ENCODE measurements at places on chromosomes 4 and X. TPM values are rescaled to one million over a fixed set of nuclear protein-coding genes. Genes with fewer than 3 reads are reported as not detected.

GRCh38 chr4:89598602-89599001 lies 238.4 kb downstream of the SNCA start:
- no peak overlapping the region for H3K27ac ChIP-seq
- no peaks in the 10 kb centered on the region for H3K36me3 ChIP-seq
- DNase-seq = no peak

DNA sequence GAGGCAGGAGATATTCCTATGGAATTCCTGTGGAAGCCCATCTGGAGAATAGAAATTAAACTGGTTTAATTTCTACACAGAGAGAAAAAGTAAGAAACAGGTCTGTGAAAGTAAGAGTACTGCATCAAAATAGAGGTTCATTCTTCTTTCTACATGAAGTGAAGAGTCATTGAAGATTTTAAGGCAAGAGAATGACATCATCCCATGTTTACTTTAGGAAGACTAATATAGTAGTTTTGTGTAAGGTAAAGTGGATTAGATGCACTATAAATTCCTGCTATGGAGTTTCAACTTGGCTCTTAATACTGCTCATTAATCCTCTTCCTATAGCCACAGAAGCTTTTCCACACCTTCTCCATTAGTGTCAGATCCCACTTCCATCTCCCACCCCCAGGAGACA lies 47.6 kb downstream of the CNGA1 start:
- H3K27ac ChIP-seq = no peak overlapping the region
- no peak overlapping the region for H3K4me3 ChIP-seq
- no peaks in the 10 kb centered on the region for H3K27me3 ChIP-seq
- H3K36me3 ChIP-seq = no peaks in the 10 kb centered on the region

DNA sequence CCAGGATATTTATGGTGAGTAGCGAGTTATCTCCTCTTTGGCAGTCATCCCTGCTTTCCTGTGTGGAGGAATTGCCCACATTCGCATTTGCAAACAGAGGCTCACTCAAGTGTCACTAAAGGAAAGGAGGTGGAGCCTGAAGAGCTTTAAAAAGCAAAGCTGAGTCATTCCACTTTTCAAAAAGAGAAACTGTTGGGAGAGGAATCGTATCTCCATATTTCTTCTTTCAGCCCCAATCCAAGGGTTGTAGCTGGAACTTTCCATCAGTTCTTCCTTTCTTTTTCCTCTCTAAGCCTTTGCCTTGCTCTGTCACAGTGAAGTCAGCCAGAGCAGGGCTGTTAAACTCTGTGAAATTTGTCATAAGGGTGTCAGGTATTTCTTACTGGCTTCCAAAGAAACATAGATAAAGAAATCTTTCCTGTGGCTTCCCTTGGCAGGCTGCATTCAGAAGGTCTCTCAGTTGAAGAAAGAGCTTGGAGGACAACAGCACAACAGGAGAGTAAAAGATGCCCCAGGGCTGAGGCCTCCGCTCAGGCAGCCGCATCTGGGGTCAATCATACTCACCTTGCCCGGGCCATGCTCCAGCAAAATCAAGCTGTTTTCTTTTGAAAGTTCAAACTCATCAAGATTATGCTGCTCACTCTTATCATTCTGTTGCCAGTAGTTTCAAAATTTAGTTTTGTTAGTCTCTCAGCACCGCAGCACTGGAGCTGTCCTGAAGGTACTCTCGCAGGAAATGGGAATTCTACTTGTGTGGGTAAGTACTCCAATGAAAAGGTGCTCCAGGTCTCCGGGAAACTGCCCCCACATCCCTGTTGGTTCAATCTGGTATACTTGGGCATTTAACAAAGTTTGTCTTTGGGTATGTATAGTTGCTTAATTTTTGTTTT lies at the start of gene EGF:
Gene EGF (plus strand): TSS at position 178 of the 890 bp plus-strand sequence. CDS start 453 bp downstream, at position 631.
- peak within 1 kb of the TSS; percentile 34 for H3K4me3 ChIP-seq
- no peaks in the 10 kb centered on the region for H3K27me3 ChIP-seq
- H3K36me3 ChIP-seq = no peaks in the 10 kb centered on the region
- peak within 1 kb of the TSS; percentile 14 for H3K27ac ChIP-seq

The PPP1R2C gene
- not detected for total RNA-seq

DNA sequence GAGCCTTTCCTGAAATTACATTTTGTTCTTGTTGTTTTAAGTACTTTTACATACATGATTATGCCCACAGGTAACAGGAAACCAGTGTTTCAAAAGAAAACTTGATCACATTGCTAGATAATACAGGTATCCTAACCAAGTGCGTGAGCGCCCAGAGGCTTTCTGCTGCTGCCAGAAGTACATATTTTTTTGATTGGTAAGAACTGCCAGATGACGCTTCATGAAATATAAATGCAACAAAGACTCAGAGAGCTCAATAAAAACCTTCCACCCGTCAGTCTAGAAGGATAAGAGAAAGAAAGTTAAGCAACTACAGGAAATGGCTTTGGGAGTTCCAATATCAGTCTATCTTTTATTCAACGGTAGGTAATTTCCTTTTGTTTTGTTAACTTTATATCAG lies at the start of gene EPGN:
Gene EPGN (plus strand): TSS at position 256 of the 400 bp plus-strand sequence. CDS start 64 bp downstream, at position 320.
- no peak within 1 kb of the TSS for H3K27ac ChIP-seq
- no peak for DNase-seq
- H3K27me3 ChIP-seq = no peaks in the 10 kb centered on the region
- no peaks in the 10 kb centered on the region for H3K36me3 ChIP-seq
- H3K4me1 ChIP-seq = no peaks in the 10 kb centered on the region

GRCh38 chr4:24413311-24413784 lies 171.0 kb downstream of the DHX15 start:
- no peaks in the 10 kb centered on the region for H3K4me1 ChIP-seq
- H3K4me3 ChIP-seq = no peak overlapping the region
- no peaks in the 10 kb centered on the region for H3K27me3 ChIP-seq
- DNase-seq = no peak
- no peak overlapping the region for H3K27ac ChIP-seq

DNA sequence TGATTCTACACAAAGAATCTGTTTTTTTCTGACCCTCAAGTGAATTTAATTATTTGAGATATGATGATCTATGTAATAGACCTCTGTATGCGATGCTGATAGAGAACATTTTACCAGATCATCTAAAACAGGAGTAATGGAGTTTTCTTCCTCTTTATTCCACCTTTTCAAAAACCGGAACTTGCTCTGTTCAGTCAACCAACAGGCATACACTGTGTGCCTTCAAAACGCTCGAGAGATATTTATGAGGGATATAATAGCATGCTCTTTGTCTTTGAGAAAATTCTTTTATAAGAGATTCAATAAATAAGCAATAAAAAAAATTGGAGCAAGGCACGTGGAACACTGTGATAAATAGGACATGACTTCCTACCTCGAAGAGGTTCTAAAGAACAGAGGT lies 2.0 kb downstream of the NYX start:
- H3K4me1 ChIP-seq = no peaks in the 10 kb centered on the region
- DNase-seq = no peak
- H3K27me3 ChIP-seq = peaks cover 40% of the 10 kb centered on the region

DNA sequence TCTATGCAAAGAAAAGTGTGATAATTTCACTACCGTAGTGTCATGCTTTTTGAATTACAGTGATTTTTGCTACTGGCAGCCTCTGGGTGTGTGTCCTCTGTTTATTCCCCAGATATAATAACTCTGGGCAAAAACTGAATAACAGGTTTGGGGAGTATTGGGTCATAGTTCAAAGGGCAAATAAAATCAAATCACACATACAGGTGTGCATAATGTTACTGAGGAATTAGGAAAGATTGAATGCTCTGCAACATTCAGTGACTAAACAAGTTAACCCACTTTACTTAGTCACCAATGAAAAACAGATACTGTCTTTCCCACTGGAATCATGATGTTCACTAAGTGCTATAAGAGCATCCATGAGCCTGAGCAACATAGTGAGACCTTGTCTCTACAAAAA lies 224.3 kb downstream of the OPHN1 start:
- H3K4me3 ChIP-seq = no peak overlapping the region
- no peak overlapping the region for H3K27ac ChIP-seq
- H3K4me1 ChIP-seq = no peaks in the 10 kb centered on the region
- no peaks in the 10 kb centered on the region for H3K27me3 ChIP-seq
- H3K36me3 ChIP-seq = no peaks in the 10 kb centered on the region

DNA sequence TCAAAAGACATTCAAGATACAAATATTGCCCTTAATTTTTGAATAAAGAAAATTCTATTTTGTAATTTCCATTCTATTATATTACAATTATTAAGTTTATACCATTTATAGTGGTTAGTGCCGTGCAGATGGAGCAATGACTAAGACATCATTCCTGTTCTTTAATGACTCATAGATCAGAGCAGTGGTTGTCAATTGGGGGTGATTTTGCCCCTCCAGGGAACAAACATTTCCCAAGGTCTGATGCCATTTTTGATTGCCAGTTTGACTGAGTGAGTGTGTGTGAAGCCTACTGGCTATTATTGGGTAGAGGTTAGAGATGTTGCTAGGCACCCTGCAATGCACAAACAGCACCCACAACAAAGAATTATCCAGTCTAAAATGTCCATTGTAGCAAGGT lies 97.9 kb upstream of the DDIT4L start:
- no peak overlapping the region for H3K27ac ChIP-seq
- DNase-seq = no peak
- H3K27me3 ChIP-seq = no peaks in the 10 kb centered on the region

GRCh38 chrX:20531667-20532066 lies 265.0 kb upstream of the RPS6KA3 start:
- no peaks in the 10 kb centered on the region for H3K4me1 ChIP-seq
- DNase-seq = no peak
- no peak overlapping the region for H3K27ac ChIP-seq
- H3K4me3 ChIP-seq = no peak overlapping the region

GRCh38 chr4:95563638-95564337 lies 15.0 kb upstream of the UNC5C start:
- H3K27ac ChIP-seq = no peak overlapping the region
- no peak for DNase-seq
- no peaks in the 10 kb centered on the region for H3K36me3 ChIP-seq
- H3K4me1 ChIP-seq = no peaks in the 10 kb centered on the region
- no peak overlapping the region for H3K4me3 ChIP-seq

- no peak for DNase-seq
- H3K27ac ChIP-seq = no peak overlapping the region
- H3K36me3 ChIP-seq = no peaks in the 10 kb centered on the region
- no peak overlapping the region for H3K4me3 ChIP-seq
- no peaks in the 10 kb centered on the region for H3K27me3 ChIP-seq
Observed at GRCh38 chr4:174404677-174405076, 117.6 kb downstream of the HPGD start.

The KLHL2 gene
- 38.0 TPM for total RNA-seq

- H3K4me1 ChIP-seq = no peaks in the 10 kb centered on the region
- no peak for DNase-seq
- no peaks in the 10 kb centered on the region for H3K36me3 ChIP-seq
- H3K27me3 ChIP-seq = no peaks in the 10 kb centered on the region
Observed at GRCh38 chr4:174517502-174518445, 4.5 kb downstream of the HPGD start.

DNA sequence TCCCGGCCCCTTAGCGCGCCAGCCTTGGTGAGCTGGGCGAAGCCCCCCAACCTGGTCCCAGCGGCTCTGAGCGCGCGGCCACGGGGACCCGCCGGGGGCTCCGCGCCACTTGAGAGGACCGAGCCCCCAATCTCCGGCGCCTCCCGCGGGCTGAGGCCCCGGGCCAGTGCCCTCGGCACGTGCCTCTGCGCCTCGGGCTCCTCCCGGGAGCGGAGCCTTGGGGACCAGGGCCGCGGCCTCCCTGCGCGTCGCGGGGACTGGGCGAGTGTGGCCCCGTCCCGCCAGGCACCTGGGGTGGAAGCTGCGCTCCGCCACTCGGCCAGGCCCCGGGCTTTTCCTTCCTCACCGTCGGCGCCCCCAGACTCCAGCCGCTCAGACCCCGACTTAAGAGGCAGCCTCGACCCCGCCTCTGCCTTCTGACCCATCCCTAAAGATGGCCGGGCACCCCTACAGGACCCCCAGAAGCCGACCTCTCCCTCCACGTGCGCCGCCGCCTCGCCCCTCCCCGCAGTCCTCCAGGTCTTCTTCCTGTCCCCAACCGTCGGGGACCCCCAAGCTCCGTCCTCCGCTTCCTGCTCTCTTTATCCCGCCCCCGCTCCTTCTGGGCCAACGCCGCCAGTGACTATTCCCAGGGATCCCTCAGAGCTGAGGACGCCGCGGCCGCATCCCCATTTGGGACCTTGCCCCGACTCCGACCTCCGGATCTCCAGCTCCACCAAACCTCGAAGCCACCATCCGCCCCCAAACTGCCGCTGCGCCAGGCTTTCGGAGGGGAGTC lies 752 bp downstream of the ERAS start:
- no peak overlapping the region for H3K27ac ChIP-seq
- no peaks in the 10 kb centered on the region for H3K36me3 ChIP-seq
- H3K4me3 ChIP-seq = no peak overlapping the region

The CASP3 gene
- total RNA-seq = 20.9 TPM

DNA sequence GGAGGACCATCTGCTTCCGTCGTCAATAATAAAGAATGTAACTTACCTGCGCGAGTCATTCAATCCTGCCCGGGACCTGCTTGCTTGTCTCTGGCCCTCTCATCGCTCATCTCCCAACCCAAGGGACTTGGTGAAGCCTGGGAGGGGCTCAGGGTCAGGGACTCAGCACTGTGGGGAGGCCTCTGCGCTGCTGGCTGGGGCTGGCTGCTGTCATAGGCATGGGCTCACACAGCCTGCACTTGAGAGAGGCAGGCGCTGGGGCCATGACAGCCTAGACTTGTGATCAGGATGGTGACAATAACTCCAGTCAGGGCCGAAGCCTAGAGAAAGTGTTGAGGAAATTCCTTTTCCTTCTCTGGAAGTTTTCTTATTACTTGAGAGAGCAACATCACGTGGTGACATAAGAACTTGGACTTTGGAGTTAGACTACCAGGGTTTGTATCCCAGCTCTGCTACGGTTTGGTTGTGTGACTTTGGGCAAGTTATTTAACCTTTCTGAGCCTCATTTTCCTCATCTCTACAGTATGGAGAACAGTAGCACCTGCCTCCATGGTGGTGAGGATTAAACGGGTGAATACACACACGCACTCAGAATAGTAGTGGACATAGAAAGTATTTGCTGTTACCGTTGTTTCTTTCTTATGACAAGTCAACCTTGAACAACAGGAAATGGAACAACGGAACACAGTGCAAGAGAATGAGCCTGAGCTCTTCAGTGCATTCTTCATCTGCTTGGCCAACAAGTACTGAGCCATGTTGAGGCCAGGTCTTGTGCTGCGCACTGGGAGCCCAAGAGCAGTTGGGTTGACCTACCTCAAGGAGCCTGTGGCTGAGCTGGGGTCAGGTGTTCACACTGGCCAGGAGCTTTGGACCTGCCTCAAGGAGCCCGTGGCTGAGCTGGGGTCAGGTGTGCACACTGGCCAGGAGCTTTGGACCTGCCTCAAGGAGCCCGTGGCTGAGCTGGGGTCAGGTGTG lies 60.5 kb downstream of the TBC1D14 start:
- H3K27me3 ChIP-seq = no peaks in the 10 kb centered on the region
- no peak overlapping the region for H3K27ac ChIP-seq
- H3K36me3 ChIP-seq = no peaks in the 10 kb centered on the region
- DNase-seq = no peak
- H3K4me3 ChIP-seq = no peak overlapping the region

The SLC9B2 gene
- total RNA-seq = 15.1 TPM

GRCh38 chrX:154815274-154815818 lies 10.1 kb upstream of the MPP1 start:
- no peaks in the 10 kb centered on the region for H3K36me3 ChIP-seq
- H3K4me3 ChIP-seq = no peak overlapping the region
- H3K27ac ChIP-seq = no peak overlapping the region
- H3K4me1 ChIP-seq = no peaks in the 10 kb centered on the region
- DNase-seq = no peak
- H3K27me3 ChIP-seq = peaks cover 27% of the 10 kb centered on the region

All from breast epithelium (tissue), 4 donors.